ENCODE measurements at places on chromosomes 2 and 18.

GRCh38 chr2:157606534-157606933 is 22.1 kb downstream of the ACVR1C start:
- no peak for DNase-seq

- no peak for DNase-seq
Observed at GRCh38 chr2:189440644-189440946, 679 bp upstream of the WDR75 start.

- no peak for DNase-seq
Observed at GRCh38 chr2:28411166-28411755, 18.6 kb downstream of the FOSL2 start.

- no peak for DNase-seq
Observed at GRCh38 chr18:44096016-44096415, 584.7 kb upstream of the SETBP1 start.

- peak; percentile 68 for DNase-seq
Observed at GRCh38 chr2:75202359-75202758, 3.0 kb upstream of the TACR1 start.

DNA sequence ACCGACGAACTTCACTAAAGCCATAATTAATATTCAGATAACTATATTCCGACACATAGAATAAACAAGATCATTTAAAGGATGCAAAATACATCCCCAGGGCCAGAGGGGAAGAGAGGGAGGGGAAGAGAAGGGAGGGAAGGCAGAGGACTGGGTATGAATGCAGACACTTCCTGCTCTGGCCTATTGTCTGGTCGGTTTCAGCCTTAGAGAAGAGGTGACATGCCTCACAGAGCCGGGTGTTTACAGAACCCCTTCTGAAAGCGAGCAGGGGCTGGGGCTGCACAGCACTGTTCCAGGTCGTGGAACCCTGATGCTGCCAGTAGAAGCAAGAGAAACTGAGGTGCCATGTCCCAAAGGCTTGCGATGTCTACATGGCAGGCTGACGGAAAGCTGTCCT is 31.0 kb downstream of the CELF4 start:
- DNase-seq, result no peak

- no peak for DNase-seq
Observed at GRCh38 chr2:88067189-88067588, 436 bp upstream of the SMYD1 start.

DNA sequence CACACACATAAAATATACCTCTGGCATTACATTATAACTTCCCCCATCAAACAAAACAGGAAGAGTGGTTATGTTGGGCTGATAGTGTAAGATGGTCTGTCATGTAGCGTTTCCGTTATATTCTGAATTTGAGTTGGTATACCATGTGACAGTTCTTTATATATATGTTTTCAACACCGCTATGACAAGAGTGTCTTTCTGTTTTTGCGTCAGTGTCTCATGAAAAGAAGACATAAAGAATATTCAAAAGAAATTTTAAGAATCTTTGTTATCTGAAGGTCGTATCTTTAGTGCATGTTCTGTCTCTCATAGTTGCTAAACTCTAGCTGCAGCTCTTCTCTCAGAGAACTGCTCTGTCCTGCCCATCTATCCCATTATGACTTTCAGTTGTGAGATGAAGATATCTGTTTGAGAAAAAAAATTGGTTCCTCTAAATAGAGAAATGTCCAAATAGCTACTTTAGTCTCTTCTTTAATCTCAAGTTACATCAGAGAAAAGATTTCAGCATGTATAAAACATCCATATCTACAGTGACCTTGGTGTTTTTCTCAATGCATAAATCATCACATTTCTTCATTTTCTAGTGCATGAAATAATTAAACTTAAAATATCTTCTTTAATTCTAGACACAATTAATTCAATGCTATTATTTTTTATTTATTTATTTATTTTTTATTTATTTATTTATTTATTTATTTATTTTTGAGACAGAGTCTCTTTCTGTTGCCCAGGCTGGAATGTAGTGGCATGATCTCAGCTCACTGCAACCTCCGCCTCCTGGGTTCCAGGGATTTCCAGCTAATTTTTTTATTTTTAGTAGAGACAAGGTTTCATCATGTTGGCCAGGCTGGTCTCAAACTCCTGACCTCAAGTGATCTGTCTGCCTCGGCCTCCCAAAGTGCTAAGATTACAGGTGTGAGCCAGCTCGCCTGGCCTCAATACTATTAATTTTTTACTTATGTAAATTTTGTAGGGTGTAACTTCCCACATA is 24.3 kb upstream of the PSME4 start:
- no peak for DNase-seq

DNA sequence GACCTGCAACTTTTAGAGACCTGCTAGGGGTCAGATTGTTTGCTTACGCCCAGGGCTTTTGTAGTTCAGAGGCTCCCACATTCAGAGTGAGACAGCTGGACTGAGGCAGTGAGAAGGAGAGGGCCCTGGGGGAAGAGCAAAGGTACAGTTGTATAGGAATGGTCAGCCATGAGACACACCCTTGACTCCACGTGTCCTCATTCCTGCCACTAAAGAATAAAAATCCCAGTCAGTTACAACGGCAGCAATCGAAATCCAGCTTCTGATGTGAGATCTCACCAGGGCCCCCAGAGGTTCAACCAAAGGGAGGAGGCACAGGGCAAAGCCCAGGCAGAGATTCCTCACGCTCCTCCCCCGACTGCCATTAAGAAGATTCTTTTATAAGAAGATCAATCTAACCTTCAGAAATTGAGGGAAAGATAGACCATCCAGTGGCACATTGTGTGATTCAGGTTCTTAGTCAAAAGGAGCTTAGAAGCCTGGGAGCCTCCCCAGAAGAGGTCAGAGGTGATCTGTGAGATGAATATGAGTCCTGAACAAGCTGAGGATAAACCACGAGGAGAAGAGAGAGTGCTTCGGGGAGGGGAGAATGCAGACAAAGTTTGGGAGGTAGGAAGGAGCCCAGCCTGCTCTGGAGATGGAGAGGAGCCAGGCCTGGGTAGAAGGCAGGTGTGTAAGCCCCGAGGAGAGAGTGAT is 317.0 kb downstream of the CYP26B1 start:
- no peak for DNase-seq

- no peak for DNase-seq
Observed at GRCh38 chr2:122033778-122034177, 278.3 kb downstream of the TSN start.

- DNase-seq, result no peak
Observed at GRCh38 chr2:85430752-85431569, 12.4 kb downstream of the SH2D6 start.

DNA sequence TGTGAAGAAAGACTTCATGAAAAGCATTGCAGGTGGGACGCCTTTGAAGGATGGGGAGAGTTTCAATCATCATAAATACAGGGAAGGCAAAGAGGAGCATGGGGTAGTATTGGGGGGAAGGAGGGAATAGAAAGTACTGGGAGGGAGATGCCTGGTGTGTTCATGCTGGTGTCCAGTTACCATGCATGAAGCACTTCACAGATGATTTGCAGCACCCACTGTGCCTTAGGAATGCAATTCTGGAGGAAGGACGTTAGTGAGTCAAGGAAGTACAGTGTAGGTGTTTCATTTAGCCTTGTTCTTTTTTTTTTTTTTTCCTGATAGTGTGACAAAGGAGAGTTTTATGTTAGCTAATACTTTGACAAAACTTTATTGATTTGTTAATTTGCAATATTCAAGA is 36.8 kb downstream of the ADAM23 start:
- no peak for DNase-seq

- DNase-seq, result no peak
Observed at GRCh38 chr2:143426296-143426695, 297.1 kb downstream of the ARHGAP15 start.

DNA sequence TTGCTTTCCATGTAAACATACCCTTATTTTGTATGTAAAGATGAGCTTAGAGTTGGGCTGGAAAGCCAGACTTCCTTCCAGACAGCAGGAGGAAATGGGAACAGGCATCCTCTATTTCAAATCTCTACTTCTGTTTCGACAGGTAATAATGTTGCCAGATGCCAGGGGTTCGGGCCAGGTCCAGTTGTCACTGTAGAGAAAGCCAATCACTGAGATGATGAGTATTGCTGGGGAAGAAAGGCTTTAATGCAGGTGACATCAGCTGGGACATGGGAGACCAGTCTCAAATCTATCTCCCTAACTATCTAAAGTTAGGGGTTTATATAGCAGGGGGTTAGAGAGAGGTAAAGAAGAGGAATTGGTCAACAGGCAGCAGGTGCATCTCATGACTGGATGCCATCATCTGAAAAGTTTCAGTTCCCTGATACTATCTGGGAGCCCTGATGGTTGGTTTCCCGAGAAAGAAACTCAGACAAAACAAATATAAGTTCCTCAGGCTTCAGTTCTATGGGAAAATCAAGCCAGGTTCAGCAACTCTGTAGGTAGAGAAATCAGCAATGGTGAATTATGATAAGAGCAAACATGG is 9.3 kb upstream of the MTCL1 start:
- DNase-seq, result no peak

GRCh38 chr2:198558176-198558575 is 753.8 kb downstream of the PLCL1 start:
- no peak for DNase-seq

DNA sequence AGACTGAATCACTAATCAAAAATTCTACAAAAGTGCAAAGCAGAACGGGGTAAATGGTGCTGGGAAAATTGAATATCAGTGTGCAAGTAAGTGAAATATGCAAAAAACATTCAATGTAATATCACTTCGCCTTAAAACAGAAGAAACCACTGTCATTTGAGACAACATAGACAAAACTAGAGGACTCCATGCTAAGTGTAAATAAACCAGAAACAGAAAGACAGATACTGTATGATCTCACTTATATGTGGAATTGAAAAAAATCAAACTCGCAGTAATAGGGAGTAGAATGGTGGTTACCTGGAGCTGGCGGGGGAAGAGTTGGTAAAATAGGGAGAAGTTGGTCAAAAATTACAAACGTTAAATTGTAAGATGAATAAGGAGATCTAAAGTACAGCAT is 1420.0 kb upstream of the CDH2 start:
- DNase-seq, result no peak

GRCh38 chr2:3490191-3491170 is 28.9 kb downstream of the ADI1 start:
- DNase-seq, result no peak

DNA sequence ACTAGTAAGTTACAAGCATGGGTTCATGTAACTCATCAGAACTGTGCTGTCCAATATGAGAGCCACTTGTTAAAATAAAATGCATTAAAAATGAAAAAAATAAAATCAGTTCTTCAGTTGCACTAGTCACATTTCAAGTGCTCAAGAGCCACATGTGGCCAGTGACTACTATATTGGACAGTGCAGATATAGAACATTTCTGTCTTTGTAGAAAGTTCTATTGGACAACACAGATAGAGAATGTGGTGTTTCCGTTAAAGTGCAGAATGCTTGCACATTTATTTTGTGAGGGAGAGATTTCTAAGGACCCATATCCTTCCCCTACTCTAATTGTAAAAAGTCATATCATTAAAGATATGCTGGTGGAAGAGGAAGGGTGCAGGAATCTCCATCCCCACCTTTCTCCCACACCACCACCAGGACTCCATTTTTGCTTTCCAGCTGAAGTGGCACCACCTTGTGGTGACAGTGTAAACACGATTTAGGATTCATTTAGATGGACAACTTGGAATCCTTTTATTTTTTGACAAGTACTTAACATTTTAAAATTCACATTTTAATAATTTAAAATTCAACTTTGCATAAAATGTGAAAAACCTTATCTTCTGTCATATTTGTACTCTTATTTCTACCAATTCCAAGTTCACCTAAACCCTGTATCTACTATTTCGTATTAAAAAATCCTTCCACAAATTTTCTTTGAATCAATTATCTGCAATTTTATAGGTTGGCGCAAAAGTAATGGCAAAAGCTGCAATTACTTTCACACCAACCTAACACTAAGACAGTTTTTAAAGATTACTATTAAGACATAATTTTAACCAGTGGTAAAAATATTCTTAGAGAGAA is 9.4 kb upstream of the CD302 start:
- peak; percentile 28 for DNase-seq

DNA sequence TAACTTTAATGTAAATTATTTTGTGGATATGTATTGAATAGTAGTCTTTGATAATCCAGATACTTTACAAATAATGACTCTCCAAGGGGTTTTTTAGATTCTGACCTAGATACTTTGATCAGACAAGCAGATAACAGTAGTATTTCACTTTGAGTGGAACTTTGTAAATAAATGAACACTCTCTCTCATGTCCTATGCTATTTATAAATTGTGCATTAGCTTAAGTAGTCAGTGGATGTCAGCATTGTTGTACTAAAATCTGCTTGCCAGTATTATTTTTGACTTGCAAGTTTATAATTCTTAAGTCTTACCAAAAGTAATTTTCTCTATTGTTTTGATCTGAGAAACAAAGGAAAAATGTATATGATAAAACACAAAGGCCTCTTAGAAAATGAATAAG is 1113.1 kb upstream of the NRXN1 start:
- DNase-seq, result no peak

DNA sequence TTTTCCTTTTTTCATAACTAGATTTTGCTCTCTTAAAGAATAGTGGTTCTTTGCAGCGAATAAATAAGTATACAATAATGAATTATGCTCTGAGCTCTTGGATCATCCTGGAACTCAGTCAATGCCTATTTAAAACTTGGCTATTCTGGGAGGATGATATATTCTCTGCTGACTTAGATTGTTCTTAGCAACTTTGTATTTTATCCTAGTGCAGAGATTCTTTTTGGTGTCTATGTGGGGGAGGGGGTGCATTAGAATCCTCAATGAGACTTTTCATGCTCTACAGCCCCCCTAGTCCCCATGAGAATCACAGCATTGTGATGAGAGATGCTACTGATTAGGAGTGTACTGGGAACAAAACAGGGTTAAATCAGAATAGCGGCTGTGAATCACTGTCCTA is 8.8 kb upstream of the FAM98A start:
- no peak for DNase-seq

GRCh38 chr2:230731512-230731911 is 18.9 kb downstream of the CAB39 start:
- no peak for DNase-seq

- no peak for DNase-seq
Observed at GRCh38 chr2:62939735-62940491, 110.7 kb upstream of the OTX1 start.

DNA sequence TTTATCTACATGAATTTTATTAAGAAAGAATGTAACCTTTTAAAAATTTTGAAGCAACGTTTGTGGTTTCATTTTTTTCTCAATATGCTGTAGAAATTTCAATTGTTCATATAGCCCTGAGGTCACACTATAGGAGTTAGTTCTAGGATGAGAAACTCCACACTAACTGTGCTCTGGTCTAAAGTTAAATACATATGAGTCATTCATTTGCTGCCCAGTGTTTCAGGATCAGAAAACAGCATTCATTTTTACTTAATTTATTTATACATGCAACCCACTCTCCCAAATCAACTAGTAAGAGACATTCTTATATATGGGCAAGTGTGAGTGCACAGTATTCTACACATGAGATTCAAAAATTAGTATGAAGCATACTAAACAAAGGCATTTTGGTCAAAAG is 137.9 kb downstream of the DOCK10 start:
- DNase-seq, result no peak

DNA sequence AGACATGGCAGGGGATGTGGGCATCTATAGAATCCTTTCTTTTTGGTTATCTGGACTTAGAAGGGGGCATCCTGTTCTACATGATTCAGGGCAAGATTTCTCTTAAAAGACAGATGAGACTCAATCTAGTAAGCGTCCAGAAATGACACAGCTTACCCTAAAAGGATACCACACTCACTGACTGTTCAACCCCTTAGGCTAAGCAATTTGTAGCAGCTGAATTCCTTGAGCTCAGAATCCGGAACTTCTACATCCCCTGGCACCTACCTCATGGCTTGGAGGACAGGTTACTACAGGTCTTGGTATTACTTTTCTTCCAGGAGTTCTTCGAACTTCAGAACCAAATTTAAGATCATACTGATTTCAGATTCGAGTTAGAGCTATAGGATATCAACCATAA is 138.4 kb downstream of the LAMA3 start:
- no peak for DNase-seq

Data from LNCaP clone FGC (cell line).